ENCODE measurements at places on chromosomes 2 and 18.

- no peak for DNase-seq
Measured at GRCh38 chr18:66972681-66973080, 368.8 kb upstream of the CDH19 start.

DNA sequence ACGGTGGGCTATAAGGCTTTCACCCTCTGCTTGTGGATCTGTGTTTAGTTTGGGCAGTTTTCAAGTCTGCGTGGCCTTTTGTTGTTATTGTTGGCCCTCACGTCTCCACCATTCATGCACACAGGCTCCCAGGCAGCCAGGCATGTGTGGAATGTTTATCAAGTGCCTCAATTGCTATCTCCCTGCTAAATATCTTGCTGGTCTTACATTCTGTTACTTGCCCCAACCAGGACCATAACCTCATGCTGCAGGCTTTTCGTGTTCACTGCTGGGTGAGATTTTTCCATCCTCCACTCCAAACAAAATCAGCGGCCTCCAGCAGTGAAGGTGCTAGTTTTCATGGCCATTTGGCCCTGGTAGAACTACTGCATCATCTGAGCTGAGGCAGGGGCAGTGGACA is 63.0 kb upstream of the DSC1 start:
- no peak for DNase-seq

GRCh38 chr2:10449838-10450691 is 1.9 kb upstream of the ODC1 start:
- no peak for DNase-seq

- DNase-seq: no peak
Measured at GRCh38 chr2:21303876-21304275, 180.1 kb downstream of the TDRD15 start.

DNA sequence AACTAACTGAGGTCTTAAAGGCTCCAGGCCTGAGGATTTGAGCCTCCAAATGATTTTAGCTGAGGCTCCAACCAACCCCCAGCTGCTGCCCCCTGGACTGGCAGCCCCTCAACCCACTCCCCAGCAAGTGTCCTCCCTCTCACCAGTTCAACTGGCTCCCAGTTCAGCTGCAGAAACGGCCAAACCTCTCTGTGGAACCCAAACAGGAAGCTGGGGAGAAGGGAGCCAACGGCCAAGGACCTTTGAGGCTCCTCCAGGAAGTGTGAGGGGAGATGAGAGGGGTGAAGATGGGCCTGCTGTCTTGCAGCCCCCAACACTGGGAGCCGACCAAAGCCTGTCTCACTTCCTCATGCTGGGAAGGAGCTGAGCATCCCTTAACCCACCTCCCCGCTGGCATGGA is 24.9 kb downstream of the ZFP36L2 start:
- peak; percentile 67 for DNase-seq

- no peak for DNase-seq
Measured at GRCh38 chr2:180360283-180360618, 353.2 kb upstream of the CWC22 start.

- DNase-seq: no peak
Measured at GRCh38 chr18:50341443-50341842, 33.4 kb upstream of the SKA1 start.

DNA sequence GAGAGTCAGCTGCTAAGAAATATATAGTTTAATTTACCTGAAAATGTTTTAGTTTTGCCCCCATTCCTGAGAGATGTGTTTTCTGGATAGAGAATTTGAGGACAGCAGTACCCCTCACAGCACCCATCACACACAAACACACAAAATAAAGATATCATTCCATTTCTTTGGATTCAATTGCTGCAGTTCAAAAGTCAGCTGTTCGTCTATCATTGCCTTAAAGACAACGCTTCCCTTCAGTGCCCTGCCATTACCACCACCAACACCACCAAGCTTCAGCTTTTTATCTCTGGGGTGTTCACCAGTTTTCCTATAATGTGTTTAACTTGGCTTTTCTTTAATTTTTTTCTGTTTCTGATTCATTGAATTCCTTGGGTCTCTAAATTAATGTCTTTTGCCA is 49.7 kb downstream of the RDH14 start:
- DNase-seq: no peak

DNA sequence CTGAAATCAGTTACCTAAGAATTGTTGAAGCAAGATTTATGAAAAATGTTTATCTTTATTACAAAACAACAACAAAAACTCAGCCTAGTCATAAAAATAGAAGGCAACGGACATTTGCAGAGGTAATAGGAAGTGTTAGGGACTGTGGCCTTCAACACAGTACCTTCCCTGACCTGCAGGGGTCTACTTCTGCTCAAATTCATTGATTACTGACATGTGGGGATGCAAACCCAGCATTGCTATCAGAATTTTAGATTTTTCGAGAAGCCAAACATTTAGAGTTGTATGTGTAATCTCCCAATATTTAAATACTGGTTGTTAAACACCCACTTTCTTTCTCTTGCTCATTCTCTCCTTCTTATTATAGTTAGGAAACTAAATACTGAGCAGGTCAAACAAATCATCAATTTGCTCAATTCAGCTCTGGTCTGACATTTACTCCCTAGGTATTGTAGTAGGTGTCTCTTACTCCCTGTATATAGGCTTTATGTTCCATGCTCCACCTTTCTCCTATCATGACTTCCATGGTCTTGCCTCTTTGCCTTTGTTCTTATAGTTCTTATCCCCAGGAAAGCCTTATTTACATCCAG is 198.5 kb downstream of the UBE2E3 start:
- peak; percentile 46 for DNase-seq

DNA sequence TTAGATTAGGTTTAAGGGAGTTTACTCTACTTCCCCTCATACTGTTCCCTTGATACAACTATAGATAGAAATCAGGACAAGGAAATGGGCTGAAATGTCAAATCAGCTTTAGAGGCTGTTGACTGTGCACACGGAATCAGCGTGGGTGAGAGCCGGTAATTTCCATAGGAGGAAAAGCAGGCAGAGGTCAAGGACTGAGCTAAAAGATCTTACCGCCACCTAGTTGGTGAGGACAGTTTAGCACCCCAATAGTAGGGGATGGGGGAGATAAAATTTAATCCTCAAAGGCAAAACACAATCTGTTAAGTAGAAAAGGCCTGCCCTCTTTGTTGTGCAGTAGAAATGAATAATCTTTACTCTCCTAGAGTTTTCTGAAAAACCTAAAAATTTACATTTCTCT is 1154.5 kb upstream of the CHAC2 start:
- no peak for DNase-seq

GRCh38 chr2:239545741-239546392 is 145.0 kb upstream of the HDAC4 start:
- no peak for DNase-seq

GRCh38 chr2:174112073-174112472 is 136.3 kb downstream of the OLA1 start:
- no peak for DNase-seq

DNA sequence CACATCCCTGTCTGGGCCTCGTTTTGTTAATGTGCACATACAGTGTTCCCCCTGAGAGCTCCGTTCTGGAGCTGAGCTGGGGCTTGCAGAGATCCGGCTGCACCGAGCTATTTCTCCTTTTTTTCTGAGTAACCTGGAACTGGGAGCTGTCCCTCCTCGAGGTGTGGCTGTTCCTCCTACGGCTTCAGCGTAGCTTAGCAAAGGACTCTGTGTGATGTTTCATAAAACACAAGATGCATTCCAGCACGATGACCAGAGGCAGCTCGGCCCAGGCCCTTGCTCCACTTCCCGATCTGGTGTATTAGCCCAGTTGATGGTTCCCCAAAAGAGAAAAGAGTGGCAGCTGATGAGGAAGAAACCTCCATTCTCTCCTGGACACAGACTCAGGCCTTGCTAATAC is 103.0 kb downstream of the FAM210A start:
- DNase-seq: peak; percentile 24

DNA sequence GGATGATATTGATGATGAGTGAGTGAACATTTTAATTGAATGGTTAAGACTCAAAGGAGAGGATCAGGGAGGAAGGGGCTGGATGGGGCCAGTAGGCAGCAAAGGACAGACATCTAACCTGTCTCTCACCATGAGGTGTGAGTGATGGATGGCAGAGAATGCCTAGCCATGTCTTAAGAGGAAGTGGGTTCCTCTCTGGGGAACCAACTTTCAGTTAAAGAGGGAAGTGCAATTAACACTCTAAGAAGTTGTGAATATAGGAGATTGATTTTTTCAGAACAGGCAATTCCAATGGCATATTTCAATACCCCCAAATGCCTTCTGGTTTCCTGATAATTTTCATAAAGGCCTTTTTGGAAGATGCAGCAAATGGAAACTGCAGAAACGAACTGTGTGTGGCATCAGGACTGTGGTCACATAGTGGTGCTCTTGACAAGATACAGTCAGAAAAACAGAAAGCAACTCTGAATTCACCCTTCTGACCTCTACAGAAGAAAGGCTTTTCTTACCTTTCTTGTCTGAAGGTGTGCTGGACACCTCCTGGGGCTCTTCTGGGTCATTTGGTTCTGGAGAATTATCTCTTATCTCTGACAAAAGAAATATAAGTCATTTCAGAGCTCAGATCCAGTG is 10.2 kb downstream of the SP110 start:
- peak; percentile 54 for DNase-seq

DNA sequence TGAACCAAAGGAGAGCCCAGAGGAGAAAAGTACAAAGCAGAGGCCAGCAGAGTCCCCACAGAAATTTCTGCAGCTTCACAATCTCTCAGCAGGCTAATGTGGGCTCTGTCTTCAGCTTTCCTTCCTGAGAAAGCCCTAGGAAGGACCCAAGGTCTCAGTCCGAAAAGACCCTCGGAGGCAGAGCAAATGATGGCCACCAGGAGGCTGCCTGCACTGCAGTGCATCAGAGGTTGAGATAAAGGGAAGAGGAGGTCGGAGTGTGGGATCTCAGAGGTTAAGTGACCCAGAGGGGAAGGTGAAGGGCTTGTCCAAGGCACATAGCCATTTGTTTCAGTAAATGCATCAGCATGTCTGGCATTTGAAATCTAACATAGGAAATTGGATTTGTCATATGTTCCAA is 299.1 kb upstream of the SLC14A2 start:
- no peak for DNase-seq

- DNase-seq: no peak
Measured at GRCh38 chr2:216621292-216621691, 11.9 kb upstream of the IGFBP2 start.

DNA sequence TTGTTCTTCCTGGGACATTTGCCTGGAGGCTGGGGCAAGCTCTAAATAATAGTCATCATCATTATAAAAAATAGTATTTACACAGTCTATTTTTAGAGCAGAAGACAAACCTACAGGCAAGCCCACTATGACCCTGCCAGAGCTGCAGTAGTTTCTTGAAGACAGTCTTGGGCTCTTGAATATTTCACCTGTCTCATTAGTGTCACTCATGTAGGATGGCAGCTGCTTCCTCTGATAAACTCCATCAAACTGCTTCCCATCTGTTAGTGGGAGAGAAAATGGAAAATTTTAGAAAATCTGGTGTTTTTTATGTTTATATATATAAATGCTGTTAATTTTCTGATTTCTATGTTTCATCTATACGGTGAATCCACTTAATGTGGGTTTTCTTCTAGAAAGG is 8.5 kb upstream of the CYRIA start:
- DNase-seq: no peak

DNA sequence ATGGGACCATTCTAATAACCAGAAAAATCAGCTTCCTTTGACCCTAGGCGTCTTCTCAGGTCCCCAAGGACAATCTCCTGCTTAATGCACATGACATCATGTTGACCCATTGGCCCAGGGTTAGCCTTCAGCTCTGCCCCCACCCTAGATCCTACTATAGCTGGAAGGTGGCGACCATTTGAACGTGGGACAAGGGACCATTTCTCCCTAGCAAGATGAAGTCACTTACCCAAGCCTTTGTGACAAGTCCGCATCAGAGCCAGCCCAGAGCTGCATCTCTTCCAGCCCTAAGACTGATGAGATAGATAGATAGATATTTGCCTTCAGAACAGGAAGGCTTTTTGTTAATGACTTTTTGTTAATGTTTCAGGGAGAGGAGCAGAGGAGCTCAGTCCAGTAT is 28.2 kb upstream of the TAF1B start:
- DNase-seq: no peak

DNA sequence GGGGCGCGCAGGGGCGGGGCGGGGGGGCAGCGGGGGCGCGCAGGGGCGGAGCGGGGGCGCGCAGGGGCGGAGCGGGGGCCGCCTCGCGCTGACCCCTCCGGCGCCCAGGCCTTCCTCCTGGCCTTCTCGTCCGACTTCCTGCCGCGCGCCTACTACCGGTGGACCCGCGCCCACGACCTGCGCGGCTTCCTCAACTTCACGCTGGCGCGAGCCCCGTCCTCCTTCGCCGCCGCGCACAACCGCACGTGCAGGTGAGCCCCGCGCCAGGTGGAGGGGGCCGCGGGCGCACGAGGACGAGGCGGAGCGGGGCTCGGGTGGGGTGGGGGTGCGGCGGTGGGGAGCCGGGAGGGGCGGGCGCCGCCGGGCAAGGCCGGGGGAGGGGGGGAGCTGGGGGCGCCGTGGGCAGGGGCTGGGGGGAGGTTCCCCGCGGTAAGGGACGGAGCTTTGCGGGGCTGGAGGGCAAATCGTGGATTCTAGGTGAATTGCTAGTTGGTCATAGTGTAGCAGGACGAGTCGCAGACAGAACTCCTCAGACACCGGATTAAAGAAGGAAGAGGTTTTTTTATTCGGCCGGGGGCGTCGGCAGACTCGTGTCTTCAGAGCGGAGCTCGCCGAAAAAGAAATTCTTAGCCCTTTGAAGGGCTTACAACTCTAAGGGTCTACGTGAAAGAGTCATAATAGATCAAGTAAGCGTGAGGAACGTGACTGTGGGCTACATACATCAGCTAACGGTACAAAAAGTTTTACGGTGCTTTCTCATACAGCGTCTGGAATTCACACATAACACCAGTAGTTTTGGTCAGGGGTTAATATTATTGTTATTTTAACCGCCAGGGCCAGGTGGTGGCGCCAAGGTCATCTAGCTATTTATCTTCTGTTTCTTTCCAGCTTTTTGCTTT is 29.9 kb downstream of the ANO7 start:
- DNase-seq: peak; percentile 36
